HS-27A (cell line): ENCODE measurements at places on chromosomes 16 and 17.

DNA sequence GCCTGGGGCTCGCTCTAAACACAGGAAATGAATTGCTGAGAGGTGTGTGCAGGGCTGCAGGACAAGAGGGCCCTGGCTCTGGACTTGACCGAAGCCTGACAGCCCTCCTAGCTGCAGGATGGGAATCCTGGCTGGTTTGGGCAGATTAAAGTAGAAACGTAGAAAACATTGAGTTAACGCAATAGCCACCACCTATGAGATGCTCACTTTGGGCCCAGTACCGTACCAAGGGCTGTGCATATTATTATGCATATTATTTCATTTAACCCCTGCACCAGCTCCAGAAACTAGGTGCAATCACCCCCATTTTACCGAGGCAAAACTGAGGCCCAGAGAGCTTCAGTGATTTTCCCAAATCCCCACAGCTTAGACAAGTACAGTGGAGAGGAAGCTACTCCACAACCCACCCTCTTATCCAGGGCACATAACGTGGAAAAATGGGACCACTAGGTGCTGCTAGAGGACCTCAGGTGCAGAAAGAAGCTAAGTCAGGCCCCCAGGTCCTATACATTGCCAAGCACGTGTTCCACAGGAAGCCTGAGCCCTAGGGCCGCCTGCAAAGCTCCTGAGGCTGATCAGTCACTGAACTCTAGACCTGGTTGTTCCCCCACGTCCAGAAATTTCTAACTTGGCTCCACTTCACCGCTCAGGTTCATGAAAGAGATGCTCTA, 79.2 kb downstream of the MYH11 start:
- DNase-seq: no peak

DNA sequence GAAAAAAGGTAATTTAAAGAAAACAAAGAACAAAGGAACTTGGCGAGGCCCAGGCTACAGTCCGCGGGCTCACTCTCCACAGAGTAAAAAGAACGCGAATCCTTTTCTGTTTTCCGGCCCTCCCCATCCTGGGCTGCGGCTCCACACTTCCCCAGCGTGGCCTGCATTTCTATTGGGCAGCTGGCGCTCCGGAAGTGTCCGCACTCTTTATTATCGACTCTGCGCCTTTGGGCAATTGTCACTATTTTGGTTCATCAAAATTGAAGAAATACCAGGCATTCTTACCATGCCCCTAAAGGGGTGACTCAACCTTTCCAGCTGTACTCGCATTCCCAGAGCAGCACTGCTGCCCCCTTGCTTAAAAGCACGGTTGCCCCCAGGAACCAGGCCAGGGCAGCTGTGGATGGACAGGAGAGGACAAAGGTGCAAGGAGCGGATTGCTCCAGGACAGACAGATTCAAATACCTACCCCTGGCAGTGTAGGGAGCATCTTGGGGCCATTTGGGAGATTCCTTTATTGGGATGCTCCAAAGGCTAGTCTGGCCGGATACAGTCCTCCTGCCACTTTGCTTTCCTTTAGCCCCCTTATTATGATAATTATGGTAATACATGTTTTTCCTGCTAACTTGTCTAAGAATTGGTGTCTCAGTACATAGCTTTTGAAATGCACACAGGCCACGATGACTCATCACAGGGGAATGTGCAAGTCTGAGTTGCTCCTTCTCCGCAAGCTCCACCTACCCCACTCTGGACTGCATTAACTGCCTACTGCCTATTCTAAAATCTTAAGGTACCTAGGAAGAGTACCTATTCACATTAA, 985 bp upstream of the SLFN12 start:
- DNase-seq: peak; percentile 93

- DNase-seq: no peak
Observed at GRCh38 chr16:86436466-86437185, 73.7 kb upstream of the FOXF1 start.

DNA sequence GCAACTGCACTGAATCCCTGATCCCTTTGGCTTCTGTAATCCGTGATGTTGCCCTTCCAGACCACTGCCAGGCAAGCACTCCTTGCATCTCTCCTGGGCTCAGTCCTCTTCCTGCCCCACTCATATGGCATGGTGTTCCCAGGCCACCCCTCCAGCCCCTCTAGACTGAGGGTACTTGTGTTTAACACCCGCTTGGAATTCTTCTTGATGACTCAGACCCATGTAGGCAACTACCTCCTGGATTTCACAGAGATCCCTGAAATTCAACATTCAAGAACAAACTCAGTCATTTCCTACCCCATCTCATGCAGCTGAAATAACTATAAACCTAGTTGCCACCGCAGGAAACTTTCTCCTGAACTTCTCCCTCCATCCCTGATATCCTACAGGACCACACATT, 541.9 kb upstream of the CDH11 start:
- no peak for DNase-seq

DNA sequence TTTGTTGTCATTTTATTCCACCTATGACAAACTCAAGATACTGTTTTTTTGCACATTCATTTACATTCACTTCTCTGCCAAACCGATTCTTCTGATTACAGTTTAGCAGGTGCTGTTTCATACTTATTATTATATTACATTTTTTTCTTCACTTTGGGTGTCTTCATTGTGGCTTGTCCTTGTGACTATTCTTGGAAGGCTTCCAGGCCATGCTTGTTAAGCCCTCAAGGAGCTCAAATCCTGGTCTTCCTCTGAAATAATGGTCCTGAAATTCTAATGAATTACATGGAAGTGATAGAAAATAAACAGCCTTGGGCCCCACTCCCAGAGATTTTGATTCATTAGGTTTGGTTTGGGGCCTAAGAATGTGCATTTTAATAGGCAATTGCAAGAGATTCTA, 1.4 kb downstream of the KRTAP2-4 start:
- no peak for DNase-seq

DNA sequence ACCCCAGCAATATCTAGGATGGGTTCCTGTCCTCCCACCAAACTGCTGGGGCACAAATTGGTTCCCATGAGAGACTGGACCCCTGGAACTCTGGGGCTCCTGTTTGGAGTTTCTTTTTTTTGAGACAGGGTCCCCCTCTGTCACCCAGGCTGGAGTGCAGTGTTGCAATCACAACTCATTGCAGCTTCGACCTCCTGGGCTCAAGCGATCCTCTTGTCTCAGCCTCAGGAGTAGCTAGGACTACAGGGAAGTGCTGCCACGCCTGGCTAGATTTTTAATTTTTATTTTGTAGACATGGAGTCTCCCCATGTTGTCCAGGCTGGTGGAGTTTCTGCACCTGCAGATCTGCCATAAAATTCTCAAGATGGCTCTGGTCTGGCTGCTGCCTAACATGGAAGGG, 56.3 kb upstream of the BRD7 start:
- no peak for DNase-seq
